Esophagus muscularis mucosa (tissue), 4 donors: ENCODE measurements at places on chromosomes 7 and 10.

DNA sequence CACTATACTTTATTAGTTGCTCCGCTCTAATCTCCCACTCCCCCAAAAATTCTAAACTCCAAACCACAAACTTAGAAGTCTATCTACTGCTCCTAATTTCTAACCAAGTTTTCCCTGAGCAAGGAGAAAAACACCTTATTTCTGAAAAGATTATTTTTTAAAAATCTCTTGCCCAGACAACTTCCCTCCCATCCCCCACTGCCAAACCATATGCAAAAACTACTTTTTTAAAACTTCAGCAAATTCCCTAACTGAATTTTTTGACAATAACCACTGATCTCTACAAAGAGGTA is 1.9 kb downstream of the UBE2H start:
- DNase-seq: no peak
- no peaks in the 10 kb centered on the region for H3K27me3 ChIP-seq

DNA sequence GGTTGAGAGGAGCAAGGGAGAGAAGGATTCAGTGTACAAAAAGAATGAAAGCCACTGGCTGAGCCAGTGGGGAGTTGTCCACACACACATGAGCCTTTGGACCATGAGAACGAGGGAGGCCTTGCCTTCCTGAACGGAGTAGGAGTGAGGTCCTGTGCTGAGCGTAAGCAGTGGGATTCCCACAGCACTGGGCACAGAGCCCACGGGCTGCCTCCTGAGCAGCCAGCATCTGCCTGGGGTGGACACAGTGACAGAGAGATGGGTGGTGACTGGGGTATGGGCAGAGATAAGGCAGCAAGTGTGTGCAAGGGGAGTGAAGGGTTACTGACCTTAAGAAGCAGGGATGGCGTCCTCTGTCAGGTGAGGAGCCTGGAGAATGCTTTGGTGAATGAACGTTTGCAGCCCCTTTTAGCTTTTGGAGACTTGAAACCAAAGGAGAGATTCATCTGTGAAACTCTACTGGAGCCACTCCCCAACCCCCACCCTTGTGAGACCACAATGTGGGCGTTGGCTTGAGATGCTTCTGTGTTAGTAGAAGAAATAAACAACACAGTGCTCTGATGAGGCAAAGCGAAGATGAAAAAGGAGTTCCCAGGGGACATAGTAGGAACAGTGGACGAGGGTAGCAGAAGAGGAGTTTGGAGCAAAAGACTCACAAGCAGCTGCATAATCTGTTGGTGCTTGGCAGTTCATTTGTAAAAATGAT is 56.5 kb downstream of the FIGNL1 start:
- no peaks in the 10 kb centered on the region for H3K36me3 ChIP-seq
- no peaks in the 10 kb centered on the region for H3K4me1 ChIP-seq

GRCh38 chr10:71600849-71601248 is 118.7 kb downstream of the C10orf105 start:
- peaks cover 25% of the 10 kb centered on the region for H3K4me1 ChIP-seq
- H3K27me3 ChIP-seq: no peaks in the 10 kb centered on the region
- DNase-seq: no peak
- no peaks in the 10 kb centered on the region for H3K36me3 ChIP-seq
- no peak overlapping the region for H3K4me3 ChIP-seq
- no peak overlapping the region for H3K27ac ChIP-seq

- H3K4me3 ChIP-seq: peak overlapping the region; percentile 46
- H3K27me3 ChIP-seq: no peaks in the 10 kb centered on the region
- no peaks in the 10 kb centered on the region for H3K36me3 ChIP-seq
- DNase-seq: no peak
These were observed 129.2 kb upstream of the SEC61G start for GRCh38 chr7:54888067-54888733.

- H3K4me1 ChIP-seq: no peaks in the 10 kb centered on the region
- H3K4me3 ChIP-seq: no peak overlapping the region
- H3K27ac ChIP-seq: no peak overlapping the region
- no peak for DNase-seq
- H3K36me3 ChIP-seq: no peaks in the 10 kb centered on the region
These were observed 150.9 kb upstream of the KAT6B start for GRCh38 chr10:74675484-74675883.

DNA sequence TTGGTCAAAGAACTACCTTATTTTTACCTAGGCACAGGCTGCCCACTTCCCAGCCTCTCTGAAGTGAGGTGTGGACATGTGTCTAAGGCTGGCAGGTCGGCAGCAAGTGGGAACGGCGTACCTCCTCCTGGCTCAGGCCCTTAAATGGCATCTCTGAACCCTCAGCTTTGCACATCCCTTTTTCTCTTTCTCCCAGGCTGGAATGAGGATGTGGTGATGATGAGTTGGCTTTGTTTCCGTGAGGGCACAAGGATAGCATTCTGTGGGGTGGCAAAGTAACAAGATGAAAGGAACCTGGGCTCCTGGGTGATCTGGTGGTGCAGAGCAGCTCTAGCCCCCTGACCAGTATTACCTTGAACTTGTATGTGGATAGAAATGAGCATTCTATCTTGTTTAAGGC is 196.8 kb downstream of the REEP3 start:
- H3K27me3 ChIP-seq: no peaks in the 10 kb centered on the region
- H3K36me3 ChIP-seq: no peaks in the 10 kb centered on the region
- H3K4me3 ChIP-seq: no peak overlapping the region

DNA sequence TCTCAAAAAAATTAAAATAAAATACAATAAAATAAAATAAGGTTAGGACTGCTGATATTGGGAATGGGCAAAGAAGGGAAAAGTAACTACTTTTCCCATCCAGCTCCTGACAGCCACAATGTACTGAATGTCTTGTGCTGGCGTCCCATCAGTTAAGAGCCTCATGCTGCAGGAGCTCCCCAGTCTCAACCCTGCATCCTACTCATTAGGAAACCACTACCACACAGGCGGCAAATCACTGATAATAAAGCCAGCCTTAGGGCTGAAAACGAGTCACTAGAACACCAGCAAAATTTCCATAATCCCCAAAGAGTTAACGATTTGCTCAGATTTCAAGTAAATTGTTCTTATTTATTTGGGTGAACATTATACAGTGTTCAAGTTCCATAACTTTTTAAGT is 4.3 kb downstream of the YWHAG start:
- H3K4me3 ChIP-seq: no peak overlapping the region
- H3K27me3 ChIP-seq: no peaks in the 10 kb centered on the region
- no peak for DNase-seq
- peaks cover 4% of the 10 kb centered on the region for H3K36me3 ChIP-seq
- no peak overlapping the region for H3K27ac ChIP-seq
- peaks cover 77% of the 10 kb centered on the region for H3K4me1 ChIP-seq

GRCh38 chr7:16136896-16137295 is 284.4 kb downstream of the CRPPA start:
- no peak for DNase-seq
- H3K27ac ChIP-seq: no peak overlapping the region
- no peaks in the 10 kb centered on the region for H3K27me3 ChIP-seq
- H3K36me3 ChIP-seq: no peaks in the 10 kb centered on the region

GRCh38 chr10:59303018-59303417 is 59.3 kb downstream of the FAM13C start:
- H3K4me3 ChIP-seq: no peak overlapping the region
- peaks cover 51% of the 10 kb centered on the region for H3K4me1 ChIP-seq
- H3K27me3 ChIP-seq: no peaks in the 10 kb centered on the region
- no peaks in the 10 kb centered on the region for H3K36me3 ChIP-seq
- peak overlapping the region; percentile 61 for H3K27ac ChIP-seq

GRCh38 chr7:55189146-55189766 is 170.4 kb downstream of the EGFR start:
- peaks cover 73% of the 10 kb centered on the region for H3K4me1 ChIP-seq
- peak overlapping the region; percentile 62 for H3K27ac ChIP-seq
- no peaks in the 10 kb centered on the region for H3K27me3 ChIP-seq
- DNase-seq: no peak
- H3K4me3 ChIP-seq: no peak overlapping the region

- H3K27me3 ChIP-seq: no peaks in the 10 kb centered on the region
- no peak overlapping the region for H3K27ac ChIP-seq
- H3K4me1 ChIP-seq: no peaks in the 10 kb centered on the region
- no peaks in the 10 kb centered on the region for H3K36me3 ChIP-seq
- no peak for DNase-seq
These were observed 10.9 kb upstream of the CHRM2 start for GRCh38 chr7:136857573-136857972.

GRCh38 chr7:100801833-100802568 is 25.3 kb downstream of the EPHB4 start:
- peaks cover 26% of the 10 kb centered on the region for H3K36me3 ChIP-seq
- no peak overlapping the region for H3K4me3 ChIP-seq
- DNase-seq: no peak
- H3K4me1 ChIP-seq: peaks cover 61% of the 10 kb centered on the region
- H3K27ac ChIP-seq: peak overlapping the region; percentile 79

DNA sequence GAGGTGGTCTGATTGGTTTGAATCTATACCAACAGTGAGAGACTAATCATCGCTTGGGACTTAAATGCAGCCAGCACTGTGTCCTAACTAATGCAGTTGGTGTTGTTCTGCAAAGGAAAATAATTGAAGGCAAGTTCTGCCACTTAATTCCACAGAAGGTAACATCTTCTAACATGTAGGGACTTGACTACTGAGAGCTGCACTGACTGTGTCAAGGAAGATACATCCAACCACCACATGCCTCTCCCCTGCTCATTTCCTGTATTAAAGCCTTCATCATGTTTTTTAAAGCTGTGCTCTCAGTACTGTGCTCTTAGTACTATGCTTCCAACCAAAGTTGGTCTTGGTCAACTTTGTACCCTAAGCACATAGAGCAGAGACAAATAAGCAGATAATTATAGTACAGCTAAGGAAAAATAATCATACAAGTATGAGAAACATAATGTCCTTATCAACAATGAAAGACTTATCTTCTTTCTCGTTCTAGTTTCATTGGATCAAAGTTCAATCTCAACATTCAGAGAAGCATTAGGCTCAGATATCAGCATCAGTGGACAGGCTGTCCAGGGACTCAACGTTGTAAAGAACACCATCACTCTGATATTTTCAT is 2.8 kb upstream of the CYP3A4 start:
- DNase-seq: no peak
- no peaks in the 10 kb centered on the region for H3K4me1 ChIP-seq
- no peaks in the 10 kb centered on the region for H3K27me3 ChIP-seq

- no peak overlapping the region for H3K4me3 ChIP-seq
- DNase-seq: no peak
- no peaks in the 10 kb centered on the region for H3K27me3 ChIP-seq
- H3K27ac ChIP-seq: no peak overlapping the region
- no peaks in the 10 kb centered on the region for H3K36me3 ChIP-seq
These were observed 48.1 kb downstream of the OSBPL3 start for GRCh38 chr7:24931844-24932243.

DNA sequence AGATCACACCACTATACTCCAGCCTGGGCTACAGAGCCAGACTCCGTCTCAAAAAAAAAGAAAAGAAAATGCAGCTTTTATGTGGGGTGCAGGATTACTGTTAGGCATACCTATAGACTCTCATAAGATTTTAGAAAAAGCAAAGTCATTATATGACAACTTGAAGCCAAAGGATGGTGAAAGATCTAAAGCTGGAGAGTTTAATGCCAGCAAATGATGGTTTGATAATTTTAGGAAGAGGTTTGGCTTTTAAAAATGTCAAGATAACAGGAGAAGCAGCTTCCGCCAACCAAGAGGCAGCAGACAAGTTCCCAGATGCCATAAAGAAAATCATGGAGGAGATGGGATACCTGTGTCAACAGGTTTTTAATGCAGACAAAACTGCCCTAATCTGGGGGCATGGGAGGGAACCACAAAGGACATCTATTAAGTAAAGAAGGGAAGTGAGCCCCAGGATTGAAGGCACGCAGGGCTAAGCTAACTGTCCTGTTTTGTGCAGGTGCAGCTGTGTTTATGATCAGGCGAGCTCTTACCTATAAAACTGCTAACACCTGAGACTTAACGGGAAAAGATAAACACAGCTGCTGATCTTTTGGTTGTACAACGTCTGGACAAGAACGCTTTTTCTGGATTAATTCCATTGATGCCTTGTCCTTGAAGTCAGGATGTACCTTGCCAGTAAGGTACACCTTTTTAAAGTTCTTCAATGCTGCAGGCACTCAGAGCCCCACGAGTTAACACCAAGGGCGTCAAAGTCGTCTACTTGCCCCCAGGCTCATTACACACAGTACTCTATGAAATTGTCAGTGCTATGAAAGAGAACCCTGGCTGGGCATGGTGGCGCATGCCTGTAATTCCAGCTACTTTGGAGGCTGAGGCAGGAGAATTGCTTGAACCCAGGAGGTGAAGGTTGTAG is 10.5 kb upstream of the ANKRD61 start:
- H3K4me3 ChIP-seq: no peak overlapping the region
- no peak overlapping the region for H3K27ac ChIP-seq
- no peaks in the 10 kb centered on the region for H3K27me3 ChIP-seq
- peaks cover 6% of the 10 kb centered on the region for H3K4me1 ChIP-seq
- peaks cover 89% of the 10 kb centered on the region for H3K36me3 ChIP-seq
